ENCODE measurements at places on chromosomes 1 and 21.
A peak's percentile ranks its signal among the peaks of the same experiment; 100 is the strongest.

DNA sequence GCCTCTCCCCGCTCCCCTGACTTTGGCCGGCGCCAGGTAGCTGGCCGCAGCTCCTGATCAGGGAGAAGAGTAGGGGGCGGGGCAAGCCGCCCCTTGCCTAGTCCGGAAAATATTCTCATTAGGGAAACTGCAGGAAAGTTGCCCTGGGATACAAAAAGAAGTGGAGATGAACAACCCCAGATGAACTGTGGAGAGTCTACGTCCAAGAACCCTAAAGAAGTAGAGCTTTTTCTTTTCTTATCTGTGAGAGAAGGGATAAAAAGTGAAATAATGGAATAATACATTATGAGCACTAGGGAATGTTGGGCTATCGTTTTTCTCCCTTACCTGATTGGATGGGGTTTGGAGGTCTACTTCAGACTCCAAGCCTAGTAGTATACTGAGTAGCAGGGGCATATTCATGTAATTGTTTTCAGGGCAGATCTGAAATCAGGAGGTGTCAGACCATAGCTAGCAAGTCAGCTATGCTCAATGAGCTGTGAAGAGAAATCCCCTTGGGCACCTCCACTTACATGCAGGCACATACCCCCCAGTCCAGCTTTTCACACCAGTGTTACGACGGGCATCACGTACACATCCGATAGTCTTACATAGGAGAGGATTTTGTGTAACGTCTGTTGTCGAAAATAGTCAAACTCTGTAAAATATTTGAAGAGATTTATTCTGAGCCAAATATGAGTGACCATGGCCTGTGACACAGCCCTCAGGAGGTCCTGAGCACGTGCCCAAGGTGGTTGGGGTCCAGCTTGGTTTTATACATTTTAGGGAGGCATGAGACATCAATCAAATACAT lies 1.7 kb upstream of the DUSP10 start:
- DNase-seq, result no peak

- peak; percentile 63 for DNase-seq
These were observed 152.4 kb downstream of the KCTD3 start for GRCh38 chr1:215719552-215719951.

DNA sequence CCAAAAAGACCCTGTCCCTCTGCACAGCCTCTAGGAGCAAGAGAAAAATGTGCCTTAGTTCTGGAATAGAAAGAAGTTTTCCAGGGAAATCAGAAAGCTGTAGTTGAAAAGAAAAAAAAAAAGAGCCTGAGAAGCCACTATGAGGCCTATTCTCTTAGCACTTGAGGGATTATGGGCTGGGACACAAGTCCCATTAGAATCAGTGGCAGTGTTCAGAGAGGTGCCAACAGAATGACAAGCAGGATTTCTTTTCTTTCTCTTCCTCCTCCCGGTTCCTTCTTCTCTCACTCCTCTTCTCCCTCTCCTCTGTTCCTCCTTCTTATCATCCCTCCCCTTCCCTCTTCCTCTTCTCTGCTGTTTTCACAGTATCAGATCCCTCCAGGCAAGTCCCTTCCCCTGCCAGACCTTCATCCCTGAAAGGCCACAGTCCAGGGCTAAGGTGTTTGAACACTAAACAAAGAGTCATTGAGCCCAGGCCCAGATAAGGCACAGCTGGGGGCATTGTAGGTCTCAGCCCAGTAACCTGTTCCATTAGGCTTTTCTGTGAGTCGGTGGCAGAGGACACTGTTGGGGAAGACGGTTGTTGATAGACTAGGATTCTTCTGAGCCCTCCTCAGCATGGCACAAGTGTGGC lies 64.7 kb upstream of the LPGAT1 start:
- DNase-seq, result no peak

- no peak for DNase-seq
These were observed 301.3 kb downstream of the PLPP3 start for GRCh38 chr1:56278061-56278460.

DNA sequence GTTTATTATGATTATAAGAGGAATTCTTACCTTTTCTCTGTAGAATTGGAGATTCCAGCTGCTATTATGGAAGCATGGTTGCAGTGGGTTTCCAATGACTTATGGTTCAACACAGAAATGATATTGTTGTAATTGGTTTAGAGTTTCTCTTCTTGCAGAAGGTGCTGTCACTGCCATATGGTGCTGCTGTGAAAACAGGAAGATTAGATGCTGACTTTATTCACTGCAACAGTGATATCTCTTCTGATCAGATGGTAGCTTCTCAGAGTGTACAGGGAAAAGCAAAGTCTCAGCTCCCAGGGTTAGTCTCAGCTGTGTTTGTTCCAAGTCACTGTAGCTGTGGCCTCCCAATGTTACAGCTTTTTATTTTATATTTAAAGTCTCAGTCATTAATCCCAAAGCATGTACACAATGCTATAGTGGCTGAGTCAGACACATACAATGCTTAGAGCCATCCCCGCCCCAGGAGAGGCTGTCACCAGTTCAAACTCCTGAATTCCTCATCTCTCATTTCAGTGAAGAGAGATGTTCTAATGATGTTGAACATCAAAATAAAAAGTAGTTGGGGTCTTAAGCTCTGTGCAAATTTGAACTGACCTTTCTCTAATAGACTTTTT lies 42.7 kb upstream of the RGS2 start:
- DNase-seq, result peak; percentile 76

GRCh38 chr1:19450811-19451515 lies 34.4 kb downstream of the CAPZB start:
- peak; percentile 97 for DNase-seq

DNA sequence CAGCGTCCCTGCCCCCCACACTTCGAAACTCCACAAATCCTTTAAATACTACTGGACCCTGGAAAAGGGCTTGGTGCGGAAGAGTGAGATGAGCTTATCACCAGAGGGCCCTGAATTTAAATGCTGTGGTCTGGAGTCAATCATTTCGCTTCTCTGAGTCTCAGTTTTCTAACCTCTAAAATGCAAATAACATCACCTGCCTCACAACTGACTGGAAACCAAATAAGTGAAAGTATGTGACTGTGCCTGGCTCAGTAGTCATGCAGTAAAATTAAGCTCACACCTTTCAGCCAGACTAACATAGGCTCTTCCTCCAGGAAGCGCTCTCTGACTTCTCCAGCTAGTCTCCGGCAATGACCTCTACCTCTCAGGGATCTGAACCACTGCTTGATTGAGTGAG lies 4.2 kb downstream of the GJA4 start:
- no peak for DNase-seq

DNA sequence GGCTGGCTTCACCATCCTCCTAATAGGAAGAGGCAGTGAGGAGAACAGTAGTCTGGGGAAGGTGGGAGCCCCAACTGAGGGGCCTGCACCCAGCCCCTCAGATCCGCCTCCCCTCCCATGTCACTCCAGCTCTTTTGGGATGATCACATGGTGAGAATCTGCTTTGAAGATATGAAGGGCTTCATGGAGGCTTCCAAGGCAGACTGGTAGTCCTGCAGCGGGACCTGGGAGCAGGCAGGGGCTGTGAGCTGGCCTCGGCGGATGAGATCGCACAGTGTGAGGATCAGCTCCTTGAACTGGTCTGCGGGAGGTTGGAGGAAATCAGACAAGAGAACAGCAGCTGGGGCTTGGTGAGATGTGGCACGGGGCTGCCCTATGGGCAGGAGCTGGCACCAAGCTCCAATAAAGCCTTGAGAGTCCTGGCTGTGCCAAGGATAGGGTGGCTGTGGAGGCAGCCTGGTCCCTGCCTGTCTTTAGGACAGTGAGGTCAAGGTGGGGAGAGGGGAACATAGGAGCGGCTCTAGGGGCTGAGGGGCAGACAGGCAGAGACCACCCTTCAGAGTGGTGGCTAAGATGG lies 12.3 kb upstream of the SRSF4 start:
- no peak for DNase-seq

GRCh38 chr21:32413697-32414578 lies 1.4 kb downstream of the EVA1C start:
- peak; percentile 57 for DNase-seq

DNA sequence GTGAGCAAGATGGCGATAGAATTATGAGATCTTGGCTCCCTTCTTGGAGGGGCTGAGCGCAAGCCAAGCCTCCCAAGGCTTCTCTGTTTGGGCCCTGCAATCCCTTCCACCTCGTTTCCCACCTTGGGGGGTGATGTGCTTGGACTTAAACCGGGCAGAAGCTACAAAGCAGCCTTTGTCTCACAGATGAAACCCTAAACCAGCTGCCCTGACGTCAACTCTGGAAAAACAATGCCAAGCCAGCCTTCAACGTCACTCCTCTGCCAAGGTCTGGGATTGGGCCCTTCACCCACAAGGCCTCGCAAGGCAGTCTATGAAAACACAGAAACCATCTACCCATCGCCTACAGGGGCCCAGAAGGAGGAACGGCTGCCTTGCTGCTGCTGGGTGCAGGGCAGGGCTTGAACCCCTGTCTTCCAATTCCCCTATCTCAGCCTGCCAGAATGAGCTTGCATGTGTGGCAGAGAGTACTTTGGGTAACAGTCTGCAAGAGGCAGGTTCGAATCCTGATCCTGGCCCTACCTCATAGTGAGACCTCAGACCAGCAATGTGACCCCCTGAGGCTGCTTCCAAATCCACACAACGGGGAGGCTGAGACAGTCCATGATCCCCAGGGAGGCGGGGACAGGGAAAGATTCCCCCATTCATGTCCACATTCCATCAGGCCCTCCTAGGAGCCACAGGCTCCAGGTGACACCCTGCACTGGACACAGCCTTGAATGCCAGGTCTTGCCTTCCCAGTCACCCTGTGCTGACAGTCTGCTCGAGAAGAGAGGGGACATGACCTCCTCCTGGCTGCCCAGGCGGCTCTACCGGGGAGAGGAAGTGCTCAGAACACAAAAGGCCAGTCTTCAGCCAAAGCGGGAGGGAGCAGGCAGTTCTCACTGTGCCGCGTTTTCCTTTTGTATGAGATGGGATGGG lies 15.0 kb downstream of the IFFO2 start:
- peak; percentile 60 for DNase-seq

DNA sequence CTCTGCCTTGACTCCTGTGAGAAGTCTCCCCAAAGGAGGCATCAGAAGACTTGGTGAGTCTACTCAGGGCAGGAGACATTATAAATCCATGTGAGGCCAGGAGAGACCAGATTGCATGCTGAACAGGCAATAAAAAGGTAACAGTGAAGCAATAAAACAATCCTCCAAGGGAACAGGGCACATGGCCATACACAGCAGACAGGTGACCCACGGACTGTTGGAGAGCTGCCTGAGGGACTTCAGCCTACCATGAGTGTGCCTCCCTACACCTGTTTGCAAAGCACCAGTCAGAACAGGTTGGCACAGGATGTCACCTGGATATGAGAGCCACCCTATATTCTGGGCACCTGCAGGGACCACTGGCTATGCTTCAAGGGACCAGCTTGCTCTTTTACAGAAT lies 67.6 kb downstream of the MAB21L3 start:
- DNase-seq, result no peak

GRCh38 chr1:14634486-14634885 lies 36.0 kb downstream of the KAZN start:
- DNase-seq, result no peak

GRCh38 chr1:113140588-113141446 lies 67.8 kb downstream of the LRIG2 start:
- peak; percentile 70 for DNase-seq

DNA sequence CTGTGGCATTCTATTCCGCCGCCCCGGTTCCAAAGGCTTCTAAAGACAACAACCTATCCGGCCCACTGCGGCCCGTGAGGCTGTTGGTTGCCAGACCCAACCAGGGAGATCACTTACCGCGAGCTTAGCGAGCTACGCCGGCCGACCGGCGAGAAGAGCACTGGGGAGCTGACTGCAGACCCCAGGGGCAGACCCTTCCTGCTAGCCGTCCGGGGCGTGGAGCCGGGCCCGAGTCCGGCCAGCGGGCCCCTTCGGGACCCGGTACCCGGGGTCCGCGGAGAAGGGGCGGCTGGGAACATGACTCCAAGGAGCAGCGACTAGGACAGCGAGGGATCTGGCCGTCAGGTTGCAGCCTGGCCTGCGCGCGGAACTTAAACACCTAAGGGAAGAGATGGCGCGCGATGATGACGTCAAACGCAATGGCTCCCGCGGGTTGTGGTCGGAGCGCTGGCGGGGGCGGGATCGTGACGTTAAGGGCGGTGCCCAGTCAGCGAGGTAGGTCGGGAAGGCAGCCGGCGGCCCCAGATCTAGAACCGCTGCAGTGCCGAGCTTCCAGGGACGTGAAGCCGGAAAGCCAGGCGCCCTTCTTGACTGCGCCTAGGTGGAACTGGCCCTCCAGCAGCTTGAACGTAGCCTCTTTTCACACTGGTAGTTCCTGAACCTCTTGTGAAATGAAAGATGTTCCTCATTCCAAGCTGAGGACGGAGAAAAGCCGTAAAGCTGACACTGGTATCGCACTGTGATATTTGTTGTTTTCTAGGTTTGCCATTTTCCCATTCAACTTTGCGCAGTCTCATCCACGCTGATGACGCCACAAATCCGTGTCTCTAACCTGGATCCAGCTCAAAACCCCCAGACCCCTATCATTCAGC lies at the start of gene NUP133:
NUP133 (minus strand) TSS at position 391 of the 872 bp plus-strand sequence; CDS start at position 299, 92 bp downstream.
- DNase-seq, result peak; percentile 97

- DNase-seq, result no peak
These were observed 155.5 kb downstream of the PTGER3 start for GRCh38 chr1:70892140-70892539.

DNA sequence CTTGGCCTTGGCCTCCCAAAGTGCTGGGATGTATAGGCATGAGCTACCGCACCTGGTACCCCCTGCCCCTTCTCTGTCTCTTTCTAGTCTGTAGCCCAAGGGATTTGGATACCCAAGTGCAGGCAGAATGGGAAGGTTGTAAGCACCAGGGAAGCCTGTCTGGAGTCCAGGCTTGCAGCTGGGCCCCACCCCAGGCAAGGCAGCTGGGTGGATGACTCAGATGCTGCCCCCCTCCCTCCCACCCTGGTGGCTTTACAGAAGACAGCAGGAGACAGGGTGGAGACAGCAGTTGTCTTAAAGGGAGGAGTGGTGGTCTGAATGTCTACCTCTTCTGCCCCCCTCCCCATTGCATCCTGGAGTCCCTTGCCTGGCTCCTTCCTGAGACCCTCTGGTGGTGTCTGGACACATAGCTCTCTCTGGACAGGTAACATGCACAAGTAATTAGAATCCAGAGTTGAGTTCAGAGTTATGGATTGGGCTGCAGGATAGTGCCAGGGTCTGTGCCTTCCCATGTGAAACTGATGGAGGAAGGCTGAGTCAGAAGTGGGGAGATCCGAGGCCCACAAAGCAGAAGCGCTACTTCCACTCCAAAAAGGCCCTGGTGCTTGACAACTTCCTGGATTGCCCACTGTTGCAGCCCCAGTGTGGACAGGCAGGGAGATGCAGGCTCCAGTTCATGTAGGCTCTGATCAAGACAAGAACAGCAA lies 5.1 kb downstream of the LMNA start:
- DNase-seq, result peak; percentile 86

DNA sequence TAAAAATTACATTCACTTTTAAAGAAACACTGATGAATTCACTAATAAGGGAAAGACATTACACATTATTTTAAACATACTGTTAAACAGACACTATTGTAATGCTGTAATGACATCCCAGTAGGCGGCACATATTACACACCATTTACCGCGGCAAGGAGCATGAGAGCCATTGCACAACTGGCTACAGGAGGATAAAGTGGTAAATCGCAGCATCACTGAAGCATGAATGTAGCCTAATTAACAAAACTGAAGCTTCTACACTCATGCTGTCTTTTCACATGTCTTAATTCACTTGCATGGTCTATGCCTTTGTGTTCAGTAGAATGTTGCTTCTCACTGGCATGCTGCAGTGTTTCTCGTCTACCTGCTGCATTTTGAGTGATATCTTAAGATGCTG lies 1046.0 kb downstream of the MRPL39 start:
- DNase-seq, result no peak

GRCh38 chr1:228453022-228453560 lies 34.1 kb upstream of the RNF187 start:
- no peak for DNase-seq

GRCh38 chr1:184032306-184032929 lies 5.1 kb downstream of the COLGALT2 start:
- DNase-seq, result no peak

GRCh38 chr21:41926807-41927171 lies 27.0 kb downstream of the C2CD2 start:
- no peak for DNase-seq

Data from EH (cell line).